ENCODE measurements at places on chromosomes 16 and 17.

DNA sequence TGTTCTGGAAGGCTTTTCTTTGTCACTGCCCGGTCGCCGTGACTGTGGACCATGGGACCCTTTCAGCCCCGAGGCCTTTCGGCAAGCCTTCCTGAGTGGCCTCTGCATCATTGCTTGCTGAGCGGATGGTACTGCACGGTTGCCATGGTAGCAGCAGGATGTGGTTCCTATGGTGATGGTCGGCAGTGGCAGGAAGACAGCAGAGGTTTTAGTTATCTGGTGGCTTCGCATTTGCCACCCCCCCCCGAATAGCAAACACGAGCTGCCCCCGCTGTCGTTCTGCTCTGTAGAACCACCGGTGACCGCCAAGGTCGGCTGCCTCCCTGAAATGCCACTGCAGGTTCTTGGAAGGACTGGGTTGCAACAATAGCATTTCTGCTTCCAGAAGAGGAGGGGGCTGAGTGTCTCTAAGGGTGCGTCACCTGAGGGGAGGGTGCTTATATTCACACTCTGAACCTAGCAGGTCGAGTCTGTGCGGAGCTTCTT, 76.6 kb downstream of the CMIP start:
- peak; percentile 65 for DNase-seq

GRCh38 chr17:31798205-31798724, 60.8 kb downstream of the COPRS start:
- no peak for DNase-seq

GRCh38 chr16:74700116-74700437, 585 bp downstream of the MLKL start:
- no peak for DNase-seq

- DNase-seq = no peak
Measured at GRCh38 chr17:71071837-71072236, 902.5 kb downstream of the KCNJ2 start.

- no peak for DNase-seq
Measured at GRCh38 chr16:56475201-56475600, 23.8 kb downstream of the OGFOD1 start.

DNA sequence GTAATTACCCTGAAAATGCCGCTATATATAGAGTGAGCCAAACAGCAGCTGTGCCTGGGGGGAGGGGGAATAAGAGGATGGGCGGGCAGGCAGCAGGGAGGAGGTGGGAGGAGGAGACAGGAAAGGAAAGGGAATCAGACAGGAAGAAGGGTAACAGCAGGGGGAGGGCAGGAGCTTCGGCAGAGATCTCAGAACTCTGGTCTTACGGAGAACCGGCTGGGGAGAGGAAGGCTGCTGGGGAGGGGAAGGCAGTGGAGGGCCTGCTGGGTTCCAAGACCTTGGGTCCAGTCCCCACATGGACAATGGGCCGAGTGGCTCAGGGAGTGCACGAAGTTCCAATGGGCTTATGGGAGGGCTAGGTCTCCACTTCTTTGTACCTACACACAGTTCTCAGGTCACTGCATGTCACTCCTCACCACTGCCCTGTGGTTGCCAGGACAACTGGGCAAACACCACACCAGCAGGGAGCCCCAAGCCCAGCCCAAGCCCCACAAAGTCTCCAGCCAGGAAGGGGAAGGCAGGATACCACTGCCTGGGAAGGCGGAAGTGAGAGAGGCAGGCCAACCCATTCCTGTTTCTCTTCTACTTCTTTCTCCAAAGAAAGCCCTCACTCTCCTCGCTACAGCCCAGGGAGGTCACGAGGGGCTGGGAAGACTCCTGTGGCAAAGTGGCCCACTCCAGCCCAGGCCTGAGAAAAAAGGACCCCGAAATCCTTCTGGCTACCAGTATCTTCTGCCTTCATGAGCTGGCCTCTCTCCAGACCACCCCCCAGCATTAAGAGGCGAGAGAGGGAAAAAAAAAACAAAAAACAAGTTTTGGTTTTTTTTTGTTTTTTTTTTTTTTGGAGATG, 25.3 kb downstream of the G6PC3 start:
- DNase-seq = no peak

Measured in GM06990 (cell line).